ENCODE measurements at places on chromosomes 1 and 21.

DNA sequence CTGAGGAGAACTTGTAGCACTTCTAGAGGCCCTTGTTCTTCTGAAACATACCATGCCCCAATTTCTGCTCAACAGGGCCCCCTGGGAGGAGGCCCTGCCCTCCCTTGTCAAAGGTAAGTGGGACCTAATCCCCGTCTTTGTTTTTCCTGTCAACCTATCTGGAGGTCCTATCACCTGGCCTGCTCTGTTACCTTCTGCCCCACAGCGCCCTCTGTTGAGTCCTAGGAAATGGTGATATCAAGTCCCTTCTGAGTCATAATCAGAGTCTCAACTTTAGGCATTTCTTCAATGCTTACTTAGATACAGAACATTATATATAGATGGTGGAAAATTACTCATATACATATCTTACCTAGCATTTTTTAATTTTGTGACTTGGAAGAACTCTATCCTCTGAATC, 28.2 kb upstream of the FCRL4 start:
- peak; percentile 21 for DNase-seq

DNA sequence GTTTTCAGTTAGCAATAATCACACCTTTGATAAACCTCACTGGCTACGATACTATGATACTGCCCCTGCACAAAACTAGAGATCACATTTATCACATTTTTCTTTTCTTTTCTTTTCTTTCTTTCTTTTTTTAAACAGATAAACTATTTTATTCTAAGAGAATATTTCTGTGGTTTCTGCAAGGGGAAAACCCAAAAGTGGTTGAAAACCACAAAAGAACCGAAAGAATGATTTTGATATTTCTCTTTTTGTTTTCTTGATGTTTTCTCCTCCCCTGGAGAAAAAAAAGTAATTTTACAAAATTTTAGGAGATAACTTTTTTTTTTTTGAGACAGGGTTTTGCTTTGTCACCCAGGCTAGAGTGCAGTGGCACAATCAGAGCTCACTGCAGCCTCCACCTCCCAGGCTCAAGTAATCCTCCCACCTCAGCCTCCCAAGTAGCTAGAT, 18.4 kb upstream of the FRRS1 start:
- no peak for DNase-seq

DNA sequence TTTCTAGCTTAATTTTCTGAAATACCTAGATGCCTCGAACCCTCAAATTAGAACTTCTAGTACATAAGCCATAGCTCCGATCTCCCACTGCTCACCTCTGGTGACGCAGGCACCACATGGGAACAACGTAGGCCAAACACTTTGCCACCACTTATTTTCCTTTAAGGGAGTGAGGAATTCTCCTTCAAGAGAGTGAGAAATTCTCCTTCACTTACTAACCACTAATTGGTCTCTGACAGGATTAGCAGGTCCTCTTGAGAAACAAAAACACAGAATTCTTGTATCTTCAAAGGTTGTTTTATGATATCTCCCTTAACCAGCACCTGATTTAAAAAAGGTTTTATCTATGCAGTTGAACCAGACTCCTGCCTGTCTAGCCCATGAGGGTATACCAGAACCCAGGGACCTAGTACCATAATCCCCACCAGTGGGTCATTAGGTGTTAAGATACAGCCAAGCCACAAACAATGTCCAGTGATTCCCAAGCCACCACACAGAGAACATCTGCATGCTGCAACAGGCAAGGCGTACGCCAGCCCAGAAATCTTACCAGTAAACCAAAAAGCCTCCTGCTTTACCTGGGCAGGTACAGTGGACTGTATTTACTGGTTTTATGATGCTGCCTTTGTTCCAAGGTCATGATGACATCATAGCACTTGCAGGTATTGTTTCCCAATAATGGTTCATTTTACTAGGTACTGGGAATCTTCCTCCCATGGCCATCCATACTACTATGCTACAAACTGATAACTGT, 20.3 kb upstream of the CXADR start:
- DNase-seq, result no peak

- DNase-seq, result no peak
Measured at GRCh38 chr1:28139025-28139712, 37.3 kb downstream of the PTAFR start.
